Stimulated activated CD4-positive, alpha-beta T cell treated with anti-CD3 and anti-CD28 coated beads, Interleukin-4, amount 100 ng/mL, for 24 hours (primary cell): ENCODE measurements at places on chromosomes 6 and 20.

DNA sequence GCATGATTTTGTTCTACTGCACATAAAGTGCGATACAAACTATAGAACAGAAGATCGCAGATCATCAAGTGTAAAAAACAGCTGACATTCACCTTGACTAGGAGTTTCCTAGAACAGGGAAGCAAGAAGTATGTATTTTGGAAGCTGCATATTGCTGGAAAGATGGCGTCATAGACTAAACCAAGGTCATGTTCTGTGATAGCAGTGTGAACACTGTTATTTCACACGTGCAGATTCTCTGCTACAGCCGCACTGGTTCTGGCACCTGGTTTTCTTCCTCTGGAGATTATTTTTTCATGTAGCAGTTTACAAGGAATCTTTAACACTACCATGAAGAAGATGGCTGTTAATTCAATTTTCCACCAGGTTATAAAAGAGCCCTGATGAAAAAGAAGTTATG is 681.2 kb downstream of the PRKN start:
- no peak for DNase-seq

- no peak for DNase-seq
Measured at GRCh38 chr6:86152546-86152945, 509.9 kb upstream of the SYNCRIP start.

DNA sequence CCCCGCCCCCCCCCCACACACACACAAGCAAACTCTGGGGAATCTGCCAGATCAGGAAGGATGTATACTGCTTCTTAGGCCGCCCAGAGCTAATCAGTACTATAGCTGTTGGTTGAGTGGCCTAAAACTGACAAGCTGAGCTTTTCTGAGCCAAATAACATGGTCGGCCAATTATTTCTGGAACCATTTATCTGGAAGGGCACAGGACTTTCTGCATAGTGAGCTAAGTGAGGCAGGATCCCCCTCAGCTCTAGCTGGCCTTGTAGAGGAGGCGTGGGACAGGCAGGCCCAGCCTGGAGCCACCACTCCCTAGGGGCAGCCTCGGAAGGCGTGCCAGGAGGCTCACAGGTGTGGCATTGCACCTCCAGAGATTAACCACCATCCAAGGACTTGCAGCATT is 200.1 kb downstream of the TMEM242 start:
- DNase-seq: no peak

DNA sequence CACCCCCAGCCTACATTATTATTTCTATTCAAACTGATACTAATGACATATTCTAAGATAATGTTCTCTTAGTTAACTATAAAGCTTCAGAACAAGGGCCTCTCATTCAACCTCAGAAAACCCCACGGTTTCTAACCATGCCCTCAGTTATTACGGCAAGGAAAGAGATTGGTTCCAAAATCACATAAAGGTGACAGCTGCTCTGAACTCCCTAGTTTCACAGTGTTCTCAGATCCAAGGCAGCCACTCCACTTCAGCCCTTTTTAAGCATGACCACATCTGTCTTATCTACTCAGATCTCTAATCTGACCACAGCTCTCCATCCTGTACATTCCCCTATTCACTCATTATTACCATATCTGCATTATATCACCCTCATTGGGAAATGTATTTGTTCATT is 98.8 kb upstream of the CEP85L start:
- DNase-seq: no peak

DNA sequence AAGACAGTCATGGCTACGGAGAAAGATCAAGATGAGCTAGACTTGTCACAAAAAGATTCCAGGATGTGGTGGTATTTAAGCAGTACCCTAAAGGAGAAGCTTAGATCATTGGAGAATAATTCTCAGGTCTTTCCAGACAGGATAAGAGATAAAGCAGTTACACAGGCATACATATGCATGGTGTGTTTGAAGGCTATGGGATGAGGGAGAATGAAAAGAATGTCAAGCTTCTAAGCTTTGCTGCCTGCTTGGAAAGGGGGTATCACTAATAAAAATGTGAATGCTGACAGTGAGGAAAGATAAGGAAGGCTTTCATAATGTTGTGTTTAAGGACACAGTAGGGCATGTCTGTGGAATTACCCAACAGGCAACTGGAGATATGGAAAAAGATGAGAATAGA is 28.1 kb downstream of the RWDD2A start:
- no peak for DNase-seq

GRCh38 chr6:56803594-56803993 is 151.3 kb upstream of the BEND6 start:
- DNase-seq: no peak

- DNase-seq: no peak
Measured at GRCh38 chr20:5877128-5877527, 73.2 kb downstream of the TRMT6 start.

DNA sequence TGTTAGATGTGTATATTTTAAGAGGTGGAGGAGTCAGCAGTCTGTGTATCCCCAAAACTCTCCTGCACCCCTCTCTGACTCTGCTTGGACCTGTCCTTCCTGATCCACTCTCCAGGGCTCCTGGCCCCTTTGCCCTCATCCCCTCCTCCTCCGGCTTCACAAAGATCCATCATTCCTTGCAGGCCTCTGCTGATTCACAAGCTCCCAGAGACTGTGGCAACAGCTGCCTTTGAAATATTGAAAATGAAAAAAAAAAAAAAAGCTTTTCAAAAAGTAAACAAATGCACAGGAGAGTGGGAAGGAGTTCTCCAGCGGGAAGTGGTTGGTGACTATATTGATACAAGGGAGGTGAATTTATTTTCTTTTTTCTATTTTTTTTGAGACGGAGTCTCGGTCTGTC is 330.2 kb upstream of the SULF2 start:
- DNase-seq: no peak

DNA sequence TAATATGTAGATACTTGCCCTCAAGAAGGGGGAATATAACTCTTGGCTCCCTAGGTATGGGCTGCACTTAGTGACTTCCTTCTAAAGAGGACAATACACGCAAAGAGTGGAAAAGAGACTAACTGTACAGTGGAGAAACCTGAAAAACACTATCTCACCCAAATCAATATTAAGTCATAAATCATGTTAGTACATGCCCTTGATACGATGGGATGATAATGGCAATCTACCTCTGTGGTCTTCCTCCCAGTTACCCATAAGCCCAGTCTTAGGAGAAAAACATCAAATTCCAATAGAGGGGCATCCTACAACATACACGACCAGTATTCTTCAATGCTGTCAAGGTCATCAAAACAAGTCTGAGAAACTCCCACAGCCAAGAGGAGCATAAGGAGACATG is 1.3 kb downstream of the TRIM26 start:
- DNase-seq: no peak

GRCh38 chr6:22249711-22250350 is 47.0 kb downstream of the PRL start:
- DNase-seq: no peak

- DNase-seq: no peak
Measured at GRCh38 chr6:90062051-90062450, 167.8 kb downstream of the GJA10 start.

DNA sequence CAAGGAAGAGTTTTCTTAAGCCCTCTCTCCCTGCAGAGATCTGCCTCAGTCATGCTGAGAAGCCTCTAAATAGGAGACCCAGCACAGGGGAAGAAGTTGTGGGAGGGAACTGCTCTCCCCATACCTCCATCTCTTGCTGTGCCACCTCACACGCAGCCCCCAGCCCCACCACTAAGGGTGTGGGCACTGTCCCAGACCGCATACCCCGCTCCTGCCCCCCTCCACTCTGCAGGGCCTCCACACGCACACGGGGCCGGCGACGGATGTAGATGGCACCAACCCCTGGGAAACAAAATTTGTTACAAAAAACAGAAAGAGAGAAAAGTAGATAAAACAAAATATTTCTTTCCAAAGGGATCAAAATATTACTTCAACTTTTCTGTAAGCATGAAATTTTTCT is 10.2 kb upstream of the CPNE1 start:
- no peak for DNase-seq

- no peak for DNase-seq
Measured at GRCh38 chr6:134216301-134217010, 101.5 kb downstream of the SGK1 start.

DNA sequence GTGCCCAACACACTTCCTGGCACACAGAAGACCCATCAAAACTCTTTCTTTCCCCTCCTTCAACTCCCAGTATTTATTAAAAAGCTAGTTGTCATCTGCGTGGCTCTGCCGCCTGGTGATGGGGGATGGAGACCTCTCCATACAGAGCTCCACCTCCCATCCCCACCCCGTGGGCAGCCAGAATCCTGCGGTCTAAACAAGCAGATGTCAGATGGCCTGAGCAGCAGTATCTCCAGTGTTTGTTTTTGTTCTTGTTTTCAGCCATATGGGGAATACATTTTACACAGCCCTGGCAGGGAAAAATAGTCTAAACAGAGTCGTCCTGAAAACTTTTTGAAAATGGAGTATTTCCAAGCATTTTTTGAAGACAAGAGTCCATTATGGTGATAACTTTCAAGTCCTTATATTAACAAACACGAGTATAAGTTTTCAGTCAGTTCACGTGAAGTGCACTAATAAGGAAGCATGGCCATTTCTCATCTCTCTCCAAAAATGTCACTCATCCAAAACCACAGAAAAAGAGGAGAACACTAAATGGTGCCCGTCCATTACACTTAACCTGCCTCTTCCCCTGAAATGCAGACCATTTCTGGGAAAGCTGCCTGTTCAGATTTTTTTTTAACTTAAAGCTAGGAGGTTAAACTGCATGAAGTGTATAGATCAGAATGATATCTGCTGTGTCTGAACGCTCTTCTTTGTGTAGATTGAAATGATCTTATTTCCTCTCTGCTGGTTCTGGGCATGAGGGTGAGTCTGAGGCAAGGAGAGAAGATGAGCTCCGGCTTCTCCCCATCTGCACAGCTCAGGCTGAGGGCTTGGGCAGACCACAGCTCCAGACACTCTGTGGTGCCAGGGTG is 91.0 kb downstream of the TCP11 start:
- DNase-seq: no peak

- no peak for DNase-seq
Measured at GRCh38 chr6:20463396-20463795, 61.7 kb downstream of the E2F3 start.

DNA sequence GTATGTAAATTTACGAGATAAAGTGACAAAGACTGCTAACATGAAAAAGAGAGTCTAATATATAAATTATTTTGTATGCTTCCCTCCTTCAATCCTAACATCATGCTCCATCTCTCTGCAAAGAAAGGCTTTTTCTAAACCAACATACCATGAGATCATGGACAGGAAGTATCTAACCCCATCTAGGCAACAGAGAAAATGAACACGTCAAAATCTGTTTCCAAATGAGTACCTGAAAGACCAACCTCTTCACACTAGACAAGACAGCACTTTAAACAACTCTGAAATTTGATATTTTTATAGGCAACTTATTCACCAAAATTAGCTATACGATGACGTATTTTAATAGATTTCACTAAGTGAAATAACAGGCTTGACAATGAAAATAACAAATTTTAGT is 54.6 kb downstream of the MAN1A1 start:
- no peak for DNase-seq

DNA sequence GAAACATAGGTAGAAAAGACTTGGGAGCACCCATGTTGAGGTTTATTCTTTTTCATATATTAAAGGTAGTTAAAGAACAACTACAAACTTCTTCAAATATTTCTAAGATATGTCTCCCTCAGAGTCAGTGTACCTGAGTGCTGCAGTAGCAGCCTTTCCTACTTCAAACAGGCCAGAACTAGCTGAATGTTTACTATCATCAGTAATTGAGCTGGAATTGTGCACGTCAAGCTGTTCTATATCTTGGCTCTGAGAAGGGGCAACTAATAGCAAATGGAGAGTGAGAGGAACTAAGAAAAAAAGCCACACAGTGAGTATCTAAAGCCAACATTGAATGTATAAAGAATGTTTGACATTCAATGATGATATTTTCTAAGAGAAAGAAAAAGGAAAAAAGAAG is 21.7 kb downstream of the MTCL3 start:
- no peak for DNase-seq

- no peak for DNase-seq
Measured at GRCh38 chr6:79599725-79600259, 31.3 kb upstream of the SH3BGRL2 start.

DNA sequence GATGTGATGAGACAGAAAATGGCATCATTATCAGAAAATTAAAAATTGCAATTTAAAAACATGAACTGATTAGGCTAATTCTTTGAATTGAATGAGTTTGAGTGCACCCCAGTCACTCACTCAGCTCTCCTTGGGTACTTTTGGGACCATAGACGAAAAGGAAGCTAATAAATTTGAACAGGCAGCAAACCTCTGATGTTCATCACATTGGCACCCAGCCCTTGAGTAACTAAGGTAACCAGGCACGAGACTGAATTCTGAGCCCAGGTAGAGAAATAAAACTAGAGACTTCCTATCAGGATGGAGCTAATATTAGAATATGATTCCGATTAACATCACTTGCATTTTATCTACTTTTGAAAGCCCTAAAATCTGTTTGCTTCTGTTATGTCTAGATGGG is 80.9 kb upstream of the ISM1 start:
- DNase-seq: no peak
